Suppressor macrophage treated with lipopolysaccharide for 1 hour (primary cell): ENCODE measurements at places on chromosomes 13 and 19.
A peak's percentile ranks its signal among the peaks of the same experiment; 100 is the strongest.

- DNase-seq, result no peak
Observed at GRCh38 chr13:98942997-98943396, 34.9 kb downstream of the DOCK9 start.

GRCh38 chr19:43643326-43643725 lies 3.7 kb upstream of the CADM4 start:
- DNase-seq, result no peak

DNA sequence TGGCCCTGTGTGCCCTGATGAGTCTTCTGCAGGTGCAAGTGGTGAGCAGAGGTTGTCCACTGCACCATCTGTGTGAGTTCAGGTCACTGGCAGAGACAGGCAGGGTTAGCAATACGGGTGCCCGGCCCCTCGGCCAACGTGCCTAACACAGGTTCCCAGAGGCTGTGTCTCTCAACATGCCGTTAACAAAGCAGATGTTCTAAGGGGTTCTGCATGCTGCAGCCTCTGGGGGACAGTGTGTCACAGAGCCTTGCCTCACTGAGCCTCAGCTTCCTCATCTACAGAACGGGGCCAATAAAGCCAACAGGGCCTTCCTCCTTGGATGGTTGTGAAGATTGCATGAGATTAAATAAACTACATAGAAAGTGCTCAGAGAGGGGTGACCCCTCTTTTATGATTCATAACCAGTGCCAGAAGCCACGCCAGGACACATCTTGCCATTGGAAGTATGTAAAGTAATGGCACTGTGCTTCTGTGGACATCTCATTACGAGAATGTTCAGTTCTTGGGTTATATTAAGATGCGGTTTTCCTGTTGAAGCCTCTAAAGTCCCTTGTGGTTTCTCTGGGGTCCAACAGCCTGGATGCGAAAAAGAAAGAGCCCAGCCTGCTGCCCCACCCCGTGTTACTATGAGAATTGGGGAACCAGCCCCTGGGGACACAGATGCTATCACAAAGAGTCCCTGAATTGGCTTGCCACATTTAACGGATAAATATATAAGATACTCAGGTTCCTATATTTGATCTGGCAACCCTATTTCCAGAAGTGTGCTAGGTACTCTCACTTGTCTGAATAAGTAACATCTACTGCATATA lies 11.2 kb upstream of the ARHGEF18 start:
- DNase-seq, result peak; percentile 84

DNA sequence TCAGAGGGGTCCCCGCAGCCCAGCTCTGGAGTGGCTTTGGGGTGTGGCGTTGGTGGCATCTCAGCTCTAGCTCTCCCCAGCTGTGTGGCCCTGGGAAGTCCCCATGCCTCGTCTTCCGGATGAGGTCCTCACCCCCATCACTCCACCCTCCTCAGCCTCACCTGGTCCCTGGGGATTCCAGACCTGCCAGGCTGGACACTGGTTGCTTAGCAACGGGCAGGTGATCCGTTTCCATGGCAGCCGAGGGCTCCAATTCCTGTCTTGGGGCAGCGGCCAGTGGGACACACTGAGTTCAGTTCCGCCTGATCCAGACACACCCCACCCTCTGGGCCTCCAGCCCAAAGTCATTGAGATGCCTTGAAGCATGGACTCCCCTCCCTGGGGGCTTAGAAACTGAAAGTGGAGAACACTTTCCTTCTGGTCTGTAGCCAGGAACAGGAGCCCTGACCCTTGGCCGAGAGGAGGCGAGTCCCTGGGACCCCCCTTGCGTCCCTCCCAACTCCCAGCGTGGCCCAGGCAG lies 7.7 kb upstream of the MISP start:
- no peak for DNase-seq

GRCh38 chr19:873084-873483 lies 13.6 kb downstream of the CFD start:
- peak; percentile 65 for DNase-seq

- DNase-seq, result no peak
Observed at GRCh38 chr13:113967729-113968462, 6.0 kb downstream of the C13orf46 start.

DNA sequence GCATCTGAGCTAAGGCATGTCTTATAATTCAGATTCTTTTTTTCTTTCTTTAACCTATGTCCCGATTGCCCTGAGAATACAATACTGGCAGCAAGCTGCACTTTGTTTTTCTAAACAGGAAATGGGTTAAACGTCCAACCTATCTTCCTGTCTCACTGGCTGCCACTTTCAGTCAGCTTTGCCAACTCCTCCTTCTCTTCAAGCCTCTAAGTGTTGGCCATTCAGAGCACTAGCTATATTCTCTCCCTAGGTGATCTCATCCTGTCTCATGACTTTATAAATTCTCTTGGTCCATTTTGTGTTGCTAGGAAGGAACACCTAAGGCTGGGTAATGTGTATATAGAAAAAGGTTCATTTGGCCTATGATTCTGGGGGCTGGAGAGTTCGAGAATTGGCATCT lies 109.5 kb upstream of the TSC22D1 start:
- no peak for DNase-seq

DNA sequence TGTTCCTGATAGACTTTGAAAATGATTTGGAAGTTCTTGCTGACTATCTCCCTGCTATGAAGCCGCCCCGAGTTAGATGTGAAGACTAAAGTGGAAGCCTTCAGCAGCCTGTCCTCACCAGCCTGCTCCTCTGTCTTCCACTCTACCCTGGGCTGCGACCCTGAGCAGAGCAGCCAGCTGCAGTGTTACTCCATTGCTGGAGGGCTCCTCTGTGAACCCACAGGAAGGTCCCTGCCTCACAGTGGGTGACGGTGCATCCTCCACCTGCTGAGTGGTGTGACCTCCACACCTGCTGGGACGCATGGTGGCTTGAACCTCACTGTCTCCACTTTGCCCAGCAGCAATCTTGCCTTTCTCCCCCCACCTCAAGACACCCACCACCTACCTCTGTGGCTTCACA lies 116.4 kb downstream of the IRS2 start:
- no peak for DNase-seq

DNA sequence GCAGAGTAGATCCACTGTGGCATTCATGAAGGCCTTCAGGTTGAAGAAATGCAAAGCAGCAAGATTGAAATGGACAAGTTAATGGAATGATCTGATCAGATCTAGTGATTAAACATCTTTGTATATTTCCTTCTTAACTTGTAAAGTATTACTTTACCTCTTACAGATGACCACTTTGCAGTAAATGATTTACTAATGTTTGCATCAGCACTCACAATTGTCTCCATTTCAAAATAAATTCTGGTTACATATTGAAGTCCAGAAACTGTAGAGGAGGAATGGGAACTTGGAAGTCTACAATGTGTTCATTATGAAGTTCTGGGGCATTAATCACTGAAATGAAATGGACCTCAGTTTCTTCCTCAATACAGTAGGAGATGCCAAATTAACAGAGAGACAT lies 380.8 kb downstream of the FOXO1 start:
- no peak for DNase-seq

DNA sequence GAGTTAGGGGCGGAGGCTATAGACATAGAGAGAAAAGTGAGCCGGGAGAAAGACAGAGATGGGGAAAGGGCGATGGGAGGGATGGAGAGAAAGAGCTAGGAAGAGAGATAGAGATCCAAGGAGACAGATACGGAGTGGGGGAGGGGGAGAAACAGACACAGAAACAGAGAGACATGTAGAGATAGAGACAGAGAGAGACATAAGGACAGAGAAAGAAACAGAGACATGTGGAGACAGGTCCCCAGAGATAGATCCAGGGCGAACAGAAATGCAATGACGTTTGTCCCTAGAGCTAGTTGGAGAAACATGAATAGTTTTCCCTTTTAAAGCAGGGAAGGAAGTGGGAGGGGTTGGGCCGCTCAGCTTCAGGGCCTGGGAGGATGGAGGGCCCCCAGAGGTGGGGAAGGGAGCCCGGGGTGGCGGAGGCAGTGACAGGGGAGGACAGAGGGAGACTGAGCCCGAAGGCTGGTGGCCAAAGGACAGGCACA lies 4.6 kb downstream of the PPP1R14A start:
- no peak for DNase-seq

DNA sequence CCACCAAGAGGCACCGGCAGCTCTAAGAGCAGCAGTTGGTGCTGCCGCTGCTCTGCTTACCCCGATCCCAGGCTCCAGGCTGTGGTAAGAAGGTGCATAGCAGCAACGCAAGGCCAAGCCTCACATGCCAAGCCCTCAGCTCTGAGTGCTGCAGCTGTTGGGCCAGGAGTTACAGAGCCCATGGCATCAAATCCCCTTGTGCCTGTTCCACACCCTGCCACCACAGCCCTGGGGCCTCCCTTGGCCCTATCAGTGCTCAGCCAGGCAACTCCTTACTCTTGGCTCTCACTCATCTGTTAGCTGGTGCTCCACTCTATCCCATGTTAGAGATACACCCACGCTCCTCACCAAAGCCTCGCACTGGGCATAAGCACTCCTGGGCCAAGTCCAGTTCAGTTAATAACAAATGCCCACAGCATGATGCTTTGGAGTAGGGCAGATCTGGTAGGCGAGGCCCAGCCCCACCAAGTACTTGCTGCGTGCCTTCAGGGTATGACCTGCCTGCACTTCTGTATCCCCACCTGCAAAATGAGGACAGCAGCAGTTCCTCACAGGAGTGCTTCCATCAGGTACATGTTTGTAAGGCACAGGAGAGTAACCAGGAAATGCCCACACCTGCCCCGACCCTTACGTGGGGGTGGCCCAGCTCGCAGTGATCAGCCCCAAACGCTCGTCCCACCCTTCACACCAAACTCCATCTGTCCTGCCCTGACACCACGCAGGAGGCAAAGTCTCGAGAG lies 16.2 kb downstream of the AKAP8L start:
- no peak for DNase-seq

GRCh38 chr13:50257646-50258045 lies 242.4 kb downstream of the KCNRG start:
- no peak for DNase-seq

DNA sequence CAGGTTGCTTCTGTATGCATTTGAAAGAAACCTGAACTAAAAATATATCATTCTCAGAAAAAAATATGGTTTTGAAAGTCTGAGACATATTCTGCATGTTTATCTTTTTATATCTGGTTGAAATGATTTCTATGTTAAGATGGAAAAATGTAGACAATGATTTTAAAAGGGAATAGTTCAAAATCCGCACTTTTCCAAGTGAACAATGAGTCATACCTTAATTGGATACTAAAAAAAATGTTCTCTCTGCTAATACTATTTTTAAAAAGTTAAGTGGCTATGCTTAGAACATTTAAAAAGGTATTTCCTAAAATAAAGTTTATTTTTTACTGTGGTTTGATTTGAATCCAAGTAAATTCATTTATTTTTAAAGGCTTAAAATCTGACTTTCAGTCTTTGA lies 801.4 kb downstream of the SLITRK6 start:
- no peak for DNase-seq

GRCh38 chr13:85833921-85834320 lies 34.7 kb upstream of the SLITRK6 start:
- no peak for DNase-seq

GRCh38 chr13:98098516-98098915 lies 44.4 kb upstream of the FARP1 start:
- no peak for DNase-seq

DNA sequence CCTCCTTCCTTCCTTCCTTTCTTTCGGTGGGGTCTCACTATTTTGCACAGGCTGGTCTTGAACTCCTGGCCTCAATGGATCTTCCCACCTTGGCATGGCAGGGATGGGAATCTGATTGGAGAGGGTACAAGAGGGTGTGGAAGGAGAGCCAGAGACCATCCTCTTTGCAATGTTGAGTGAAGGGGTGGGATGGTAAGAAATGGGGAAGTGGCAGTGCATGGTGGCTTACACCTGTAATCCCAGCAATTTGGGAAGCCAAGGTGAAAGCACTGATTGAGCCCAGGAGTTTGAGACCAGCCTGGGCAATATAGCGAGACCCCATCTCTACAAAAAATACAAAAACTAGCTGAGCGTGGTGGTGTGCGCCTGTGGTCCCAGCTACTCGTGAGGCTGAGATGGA lies 5.5 kb downstream of the BLOC1S3 start:
- no peak for DNase-seq
